ENCODE measurements at places on chromosomes 2 and 18.

- no peak for DNase-seq
Measured at GRCh38 chr18:24443870-24444269, 16.6 kb upstream of the HRH4 start.

- no peak for DNase-seq
Measured at GRCh38 chr2:102258025-102258385, 53.4 kb upstream of the IL1RL1 start.

- no peak for DNase-seq
Measured at GRCh38 chr2:219142329-219142728, 18.3 kb downstream of the NHEJ1 start.

DNA sequence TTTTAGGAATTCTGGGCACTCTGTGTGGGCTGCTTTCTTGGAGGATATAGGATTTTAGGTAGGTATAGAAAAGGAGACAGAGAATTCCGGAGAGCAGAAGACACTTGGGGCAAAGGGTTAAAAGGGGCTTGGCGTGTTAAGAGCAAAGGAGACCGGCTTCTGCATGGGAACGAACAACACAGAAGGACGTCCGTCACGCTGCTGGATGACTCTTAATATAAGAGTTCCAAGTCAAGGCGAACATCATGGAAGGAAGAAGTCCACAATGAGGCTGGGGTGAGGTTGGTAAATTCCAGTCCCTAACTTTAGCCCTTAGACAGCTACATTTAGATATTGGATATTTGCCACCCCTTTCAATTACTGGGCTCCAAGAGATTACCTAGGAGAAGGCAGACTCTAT, 15.9 kb upstream of the SLC20A1 start:
- no peak for DNase-seq

GRCh38 chr2:33606100-33606499, 7.0 kb upstream of the FAM98A start:
- DNase-seq, result no peak

DNA sequence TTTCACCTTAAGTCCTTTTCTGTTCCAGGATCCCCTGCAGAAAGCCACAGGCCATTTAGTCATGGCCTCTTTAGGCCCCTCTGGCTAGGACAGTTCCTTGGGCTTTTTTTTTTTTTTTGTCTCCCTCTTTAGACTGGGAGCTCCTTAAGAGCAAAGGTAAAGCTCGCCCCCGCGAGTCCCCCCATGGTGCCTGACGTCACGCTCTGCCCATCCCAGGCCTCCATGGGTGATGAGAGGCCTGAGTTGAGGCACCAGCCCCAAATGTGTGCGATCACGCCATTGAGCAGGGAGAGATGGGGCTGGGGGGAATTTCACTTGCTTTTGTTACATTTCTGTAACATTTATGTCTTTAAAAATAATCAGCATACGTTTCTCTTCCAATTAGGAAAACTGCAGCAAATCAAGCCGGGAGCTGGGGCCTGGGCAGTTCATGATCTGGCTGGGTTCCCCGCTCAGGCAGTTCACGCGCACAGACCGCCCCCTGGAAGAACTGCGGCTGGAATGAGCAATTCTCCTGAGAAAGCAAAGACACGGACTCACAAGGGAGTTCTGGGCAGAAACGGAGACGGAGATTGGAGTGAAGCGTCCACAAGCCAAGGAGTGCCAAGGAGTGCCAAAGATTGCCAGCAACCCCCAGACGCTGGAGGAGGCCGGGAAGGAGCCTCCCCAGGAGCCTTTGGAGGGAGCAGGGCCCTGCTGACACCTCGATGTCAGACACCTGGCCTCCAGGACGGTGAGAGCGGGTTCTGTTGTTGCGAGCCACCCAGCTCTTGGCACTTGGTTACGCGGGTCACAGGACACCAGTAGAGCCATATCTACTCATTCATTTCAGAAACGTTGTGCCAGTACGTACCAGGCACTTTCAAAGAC, 108.4 kb upstream of the ODC1 start:
- no peak for DNase-seq

GRCh38 chr2:19988600-19988999, 1.3 kb downstream of the WDR35 start:
- no peak for DNase-seq

- peak; percentile 21 for DNase-seq
Measured at GRCh38 chr2:110101901-110102803, 13.5 kb downstream of the MALL start.

DNA sequence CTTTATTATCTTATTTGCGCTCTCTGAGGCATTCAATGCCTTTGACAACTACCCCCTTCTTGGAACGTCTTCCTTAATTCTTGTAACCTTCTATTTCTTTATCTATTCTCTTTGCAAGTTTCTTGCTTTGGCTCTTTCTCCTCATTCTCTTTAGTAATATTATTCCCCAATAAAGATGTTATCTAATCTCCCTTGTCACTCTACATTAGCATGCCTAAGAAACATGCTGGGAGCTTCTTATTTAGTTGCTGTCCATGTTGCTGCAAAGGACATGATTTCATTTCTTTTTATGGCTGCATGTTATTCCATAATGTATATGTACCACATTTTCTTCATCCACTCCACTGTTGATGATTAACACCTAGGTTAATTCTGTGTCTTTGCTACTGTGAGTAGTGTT, 113.7 kb downstream of the RDH14 start:
- no peak for DNase-seq

DNA sequence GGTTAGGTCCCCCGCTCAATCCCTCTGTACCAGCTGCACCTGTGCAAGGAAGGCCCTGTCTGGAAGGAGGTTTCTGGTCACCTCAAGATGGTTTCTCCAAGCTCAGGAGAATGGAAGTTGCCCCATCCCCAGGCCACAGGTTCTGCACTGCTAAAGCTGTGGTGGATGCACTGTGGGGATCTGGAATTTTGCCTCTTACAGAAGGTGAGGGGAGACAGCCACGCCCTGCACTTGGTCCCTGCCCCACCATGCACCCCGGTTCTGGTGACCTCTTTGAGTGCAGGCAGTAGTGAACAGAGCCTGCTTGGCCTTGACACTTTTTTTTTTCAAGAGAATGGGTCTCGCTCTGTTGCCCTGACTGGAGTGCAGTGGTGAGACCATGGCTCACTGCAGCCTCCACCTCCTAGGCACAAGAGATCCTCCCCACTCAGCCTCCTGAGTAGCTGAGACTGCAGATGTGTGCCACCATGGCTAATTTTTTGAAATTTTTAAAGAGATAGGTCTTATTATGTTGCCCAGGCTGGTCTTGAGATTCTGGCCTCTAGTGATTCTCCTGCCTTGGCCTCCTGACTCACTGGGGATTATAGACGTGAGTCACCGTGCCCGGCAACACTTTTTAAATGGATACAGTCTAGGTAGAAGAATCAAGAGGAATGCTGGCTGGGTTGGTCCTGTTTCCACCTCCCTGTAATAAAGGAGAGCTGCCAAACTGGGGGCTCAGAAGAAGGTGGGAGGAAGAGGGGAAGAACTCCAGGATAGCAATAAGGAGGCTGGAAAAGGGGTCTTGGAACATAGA, 5.8 kb upstream of the NT5DC4 start:
- DNase-seq, result no peak

GRCh38 chr2:122056853-122057252, 301.4 kb downstream of the TSN start:
- DNase-seq, result no peak

DNA sequence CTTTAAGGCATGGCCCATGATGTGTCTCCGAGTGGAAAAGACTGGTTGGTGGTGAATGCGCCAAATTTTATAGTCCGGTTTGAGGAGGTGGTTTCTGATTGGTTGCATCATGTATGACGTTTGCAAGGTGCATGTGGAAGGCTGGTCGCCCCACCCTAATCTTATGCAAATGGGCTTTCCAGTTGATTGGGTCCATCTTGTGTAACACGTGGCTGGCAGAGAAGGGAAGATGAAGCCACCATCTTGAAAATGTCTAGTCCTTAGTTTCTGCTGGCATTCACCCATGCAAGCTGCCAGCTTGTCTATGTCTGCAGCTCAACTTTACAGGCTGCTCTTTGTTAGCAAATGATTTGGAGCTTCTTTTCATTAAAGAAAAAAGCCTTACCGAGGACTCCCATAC, 132.2 kb downstream of the PIK3C3 start:
- no peak for DNase-seq

DNA sequence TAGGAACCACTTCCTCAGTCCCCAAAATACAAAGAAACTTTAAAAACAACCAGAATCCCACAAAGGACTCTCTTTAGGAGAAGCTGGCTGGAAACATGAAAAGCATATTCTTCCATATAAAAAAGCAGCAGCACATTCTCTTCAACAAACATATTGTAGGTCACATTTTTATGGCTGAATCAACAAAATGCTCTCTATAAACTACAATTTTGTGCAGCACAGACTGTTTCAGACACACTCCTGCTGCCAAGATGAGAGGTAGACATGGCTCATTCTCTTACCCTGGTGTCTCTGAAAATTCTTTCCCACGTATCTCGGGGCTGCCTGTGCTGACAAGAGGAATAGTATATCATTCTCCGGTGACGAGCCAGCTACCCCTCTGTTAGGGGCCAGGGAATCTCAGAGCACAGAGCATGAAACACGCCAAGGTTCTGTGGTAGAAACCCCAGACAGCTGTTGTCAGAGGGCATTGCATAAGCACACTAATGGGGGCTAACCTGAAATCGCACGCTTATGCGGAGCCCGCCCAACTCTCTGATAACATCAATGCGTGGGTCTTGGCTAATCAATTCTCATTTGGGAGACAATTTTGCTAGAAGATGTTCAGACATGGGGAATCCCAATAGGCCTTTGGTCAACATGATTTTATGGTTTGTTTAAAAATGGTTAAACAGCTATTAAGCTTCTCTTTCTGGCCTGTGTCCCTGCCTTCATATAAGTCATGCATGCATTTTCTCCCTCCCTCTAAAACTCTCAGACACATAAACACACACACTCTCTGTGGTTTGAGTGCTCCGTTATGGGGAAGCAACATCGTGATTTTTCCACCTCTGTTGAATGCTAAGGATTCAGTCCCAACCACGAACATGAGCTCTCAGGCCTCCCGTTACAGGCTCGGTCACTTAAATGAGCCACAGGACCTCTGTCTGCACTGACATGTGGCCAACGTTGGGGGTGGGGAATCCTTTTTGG, 177.5 kb downstream of the INO80D start:
- peak; percentile 51 for DNase-seq

DNA sequence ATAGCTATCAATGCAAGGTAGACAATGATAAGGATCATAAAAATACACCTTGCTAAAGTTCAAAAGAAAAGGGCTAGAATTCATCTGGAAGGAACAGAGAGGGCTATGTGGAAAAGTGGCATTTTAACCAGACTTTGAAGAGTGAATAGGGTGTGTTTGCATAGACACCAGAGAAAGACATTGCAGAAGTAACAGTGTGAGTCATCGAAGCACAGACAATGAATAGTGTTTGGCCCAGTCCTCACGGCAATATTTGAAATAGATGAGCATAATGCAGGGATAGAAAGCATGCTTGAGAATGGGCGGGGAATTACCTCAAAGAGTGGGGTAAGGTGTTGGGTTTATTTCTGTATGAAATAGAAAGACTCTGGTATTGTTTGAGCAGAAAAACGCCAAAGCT, 24.2 kb downstream of the MYT1L start:
- no peak for DNase-seq

DNA sequence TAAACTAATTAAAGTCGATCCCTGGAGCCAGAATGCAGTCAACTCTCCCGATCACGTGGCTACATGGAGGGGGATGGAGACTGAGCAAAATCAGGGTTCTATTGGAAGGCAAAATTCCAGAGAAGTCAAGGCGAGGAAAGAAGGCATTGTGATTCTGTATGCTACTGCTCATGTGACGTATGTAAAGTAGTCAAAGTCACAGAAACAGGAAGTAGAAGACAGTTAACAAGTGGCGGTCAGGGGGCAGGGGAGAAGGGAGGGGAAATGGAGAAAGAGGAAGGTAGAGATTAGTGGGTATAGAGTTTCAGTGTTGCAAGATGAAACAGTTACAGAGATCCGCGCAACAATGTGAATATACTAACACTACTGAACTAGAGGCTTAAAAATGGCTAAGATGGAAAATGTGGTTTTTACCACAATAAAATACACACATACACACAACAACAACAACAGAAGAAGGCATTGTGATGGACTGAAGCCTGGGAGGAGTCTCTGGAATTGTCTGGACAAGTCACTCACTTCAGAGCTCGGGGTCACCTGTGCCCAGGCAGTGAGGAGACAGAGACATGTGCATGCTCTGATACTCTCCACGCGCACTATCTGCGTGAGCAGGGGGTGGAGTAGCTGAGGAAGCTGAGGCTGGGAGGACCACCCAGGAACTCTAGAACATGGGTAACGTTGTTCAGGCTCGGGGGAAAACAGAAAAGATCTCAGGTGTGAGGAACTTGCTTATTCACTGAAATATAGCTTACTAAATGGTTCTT, 89.9 kb upstream of the CDCA7 start:
- DNase-seq, result peak; percentile 57

DNA sequence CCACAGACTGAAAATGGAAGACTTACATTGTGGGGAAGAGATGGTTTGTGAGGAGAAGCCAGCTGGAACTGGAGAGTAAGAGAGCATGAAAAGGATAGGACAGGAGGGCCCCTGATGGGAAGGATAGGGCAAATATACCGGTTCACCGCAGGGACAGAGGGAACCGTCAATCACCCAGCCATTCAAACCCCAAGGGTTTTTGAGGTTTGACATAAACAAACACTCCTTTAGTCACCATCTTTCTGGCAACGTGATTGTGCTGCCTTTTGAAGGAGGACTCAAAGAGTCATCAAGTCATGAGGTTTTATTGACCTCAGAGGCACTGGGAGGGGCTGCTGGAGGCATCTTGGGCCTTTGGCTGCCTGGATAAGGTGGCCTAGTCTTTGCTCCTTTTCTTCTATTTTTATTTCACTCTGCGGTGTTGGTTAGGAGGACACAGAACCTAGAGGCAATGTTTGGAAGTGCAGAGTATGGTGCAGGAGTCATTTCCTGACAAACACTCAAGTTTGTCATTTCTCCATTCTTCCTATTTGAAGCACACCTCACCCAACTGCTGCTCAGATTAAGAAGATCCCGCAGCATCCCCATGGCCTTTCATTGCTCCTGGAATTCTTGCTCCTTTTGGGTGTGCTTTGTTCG, 487.3 kb upstream of the SPRED2 start:
- no peak for DNase-seq

DNA sequence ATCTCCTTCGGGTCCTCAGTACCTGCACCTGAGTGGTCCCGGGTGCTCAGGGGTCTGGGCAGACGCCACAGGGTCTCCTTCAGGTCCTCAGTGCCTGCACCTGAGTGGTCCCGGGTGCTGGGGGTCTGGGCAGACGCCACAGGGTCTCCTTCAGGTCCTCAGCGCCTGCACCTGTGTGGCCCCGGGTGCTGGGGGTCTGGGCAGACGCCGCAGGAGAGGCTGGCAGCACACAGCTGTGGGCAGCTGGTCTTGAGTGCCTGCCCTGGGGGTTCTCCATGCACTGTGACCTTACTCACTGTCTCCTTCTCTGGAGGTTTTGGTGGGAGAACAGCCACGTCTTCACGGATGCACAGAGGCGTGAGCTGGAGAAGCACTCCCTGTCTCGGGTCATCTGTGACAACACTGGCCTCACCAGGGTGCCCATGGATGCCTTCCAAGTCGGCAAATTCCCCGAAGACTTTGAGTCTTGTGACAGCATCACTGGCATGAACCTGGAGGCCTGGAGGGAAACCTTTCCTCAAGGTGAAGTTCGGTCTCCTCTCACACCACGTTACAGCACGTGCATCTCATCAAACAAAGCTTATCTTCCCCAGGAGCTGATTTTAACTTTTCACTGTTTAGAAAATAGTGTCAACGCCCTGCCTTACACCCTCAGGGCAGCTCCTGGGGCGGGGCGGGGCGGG, 82.6 kb downstream of the TPO start:
- no peak for DNase-seq

Measured in stomach (tissue), 19 donors.